Activated naive CD4-positive, alpha-beta T cell (primary cell): ENCODE measurements at places on chromosomes 11 and 22.

GRCh38 chr11:326842-327580, 6.4 kb upstream of the IFITM3 start:
- peak; percentile 38 for DNase-seq

GRCh38 chr11:69509381-69509780, 27.9 kb downstream of the LINC01488 start:
- no peak for DNase-seq

DNA sequence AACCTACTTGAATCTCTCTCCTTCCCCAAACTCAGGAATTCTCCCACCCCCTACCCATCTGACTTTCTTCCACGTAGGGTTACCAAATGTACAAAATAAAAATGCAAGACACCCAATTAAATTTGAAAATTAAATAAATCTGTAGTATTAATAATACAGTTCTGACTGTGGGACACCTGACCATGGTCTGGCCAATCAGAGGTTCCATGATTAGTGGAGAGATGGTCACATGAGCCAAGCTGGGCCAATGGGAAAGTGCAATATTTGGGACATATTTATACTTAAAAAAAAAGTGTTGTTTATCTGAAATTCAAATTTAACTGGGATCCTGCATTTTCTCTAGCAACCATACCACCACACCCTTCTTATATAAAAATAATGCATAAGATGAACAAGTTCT, 29.8 kb upstream of the ASPHD2 start:
- DNase-seq: no peak

DNA sequence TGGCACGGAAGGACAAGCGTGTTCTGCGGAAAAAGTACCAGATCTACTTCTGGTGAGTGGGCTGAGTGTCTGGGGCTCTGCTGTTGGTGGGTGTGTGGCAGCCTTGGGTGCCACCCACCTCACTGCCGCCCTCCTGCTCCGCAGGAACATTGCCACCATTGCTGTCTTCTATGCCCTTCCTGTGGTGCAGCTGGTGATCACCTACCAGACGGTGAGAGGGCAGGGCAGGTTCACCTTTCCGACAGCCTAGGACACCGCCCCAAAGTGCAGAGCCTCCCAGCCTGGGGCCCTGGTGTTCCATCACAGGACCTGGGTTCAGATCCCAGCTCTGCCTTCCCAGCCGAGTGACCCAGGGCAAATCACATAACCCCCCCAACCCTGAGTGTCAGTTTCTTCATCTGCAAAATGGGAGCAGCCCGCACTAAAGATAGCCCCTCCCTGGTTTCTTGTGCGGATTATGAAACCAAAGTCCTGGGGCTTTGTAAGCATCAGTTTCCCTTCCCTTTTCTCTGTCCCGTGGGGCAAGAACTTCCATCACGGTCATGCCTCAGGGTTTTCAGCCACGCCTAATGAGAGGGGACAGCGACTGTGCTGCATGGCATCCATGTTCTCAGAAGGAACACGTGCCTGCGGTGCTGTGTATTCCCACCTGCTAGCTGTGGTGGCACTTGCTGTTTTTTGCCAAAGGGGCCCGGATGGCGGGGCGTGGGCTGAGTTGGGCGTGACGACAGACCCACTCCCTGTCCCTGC, 9.8 kb upstream of the TAGLN start:
- no peak for DNase-seq

DNA sequence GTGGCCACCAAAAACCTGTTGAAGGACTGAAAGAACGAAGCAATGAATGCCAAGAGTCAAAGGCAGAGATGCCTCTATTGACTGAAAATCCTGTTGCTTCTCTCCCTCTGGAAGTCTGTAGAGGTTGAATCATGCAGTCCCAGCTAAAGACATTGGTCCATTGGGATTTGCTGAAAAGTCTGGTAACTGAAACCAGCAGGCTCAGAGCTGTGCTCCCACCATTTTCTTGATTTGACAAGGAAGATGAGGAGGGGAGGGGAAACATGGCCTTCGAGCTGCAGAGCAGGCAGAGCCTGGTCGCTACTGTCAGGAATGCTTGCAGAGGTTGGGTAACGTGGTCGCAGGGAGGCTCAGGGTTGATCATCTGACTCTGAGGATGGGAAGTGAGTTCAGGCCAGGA, 72.8 kb upstream of the CSNK2A3 start:
- DNase-seq: no peak

DNA sequence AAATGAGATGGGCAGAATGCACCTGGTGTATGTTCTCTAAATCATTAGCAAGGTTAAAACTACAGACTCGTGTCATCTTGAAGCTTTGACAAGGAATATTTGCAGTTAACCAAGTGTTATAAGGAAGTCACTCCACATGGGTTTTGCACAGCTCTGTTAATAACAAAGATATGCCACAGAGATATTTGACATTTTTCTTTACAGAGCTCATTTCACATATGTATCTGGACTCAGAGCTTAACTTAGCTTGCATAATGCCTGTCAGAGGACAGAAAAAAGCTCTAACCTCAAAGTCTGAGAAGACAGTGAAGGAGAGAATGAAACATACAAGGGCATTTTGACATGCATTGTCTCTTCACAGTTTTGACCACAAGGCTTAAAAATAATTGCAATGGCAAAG, 105.5 kb downstream of the C11orf87 start:
- DNase-seq: no peak

GRCh38 chr11:128840783-128841182, 26.3 kb downstream of the KCNJ1 start:
- no peak for DNase-seq

GRCh38 chr22:32887324-32887980, 85.9 kb downstream of the TIMP3 start:
- no peak for DNase-seq

- DNase-seq: no peak
These were observed 51.9 kb upstream of the EED start for GRCh38 chr11:86192519-86193257.

DNA sequence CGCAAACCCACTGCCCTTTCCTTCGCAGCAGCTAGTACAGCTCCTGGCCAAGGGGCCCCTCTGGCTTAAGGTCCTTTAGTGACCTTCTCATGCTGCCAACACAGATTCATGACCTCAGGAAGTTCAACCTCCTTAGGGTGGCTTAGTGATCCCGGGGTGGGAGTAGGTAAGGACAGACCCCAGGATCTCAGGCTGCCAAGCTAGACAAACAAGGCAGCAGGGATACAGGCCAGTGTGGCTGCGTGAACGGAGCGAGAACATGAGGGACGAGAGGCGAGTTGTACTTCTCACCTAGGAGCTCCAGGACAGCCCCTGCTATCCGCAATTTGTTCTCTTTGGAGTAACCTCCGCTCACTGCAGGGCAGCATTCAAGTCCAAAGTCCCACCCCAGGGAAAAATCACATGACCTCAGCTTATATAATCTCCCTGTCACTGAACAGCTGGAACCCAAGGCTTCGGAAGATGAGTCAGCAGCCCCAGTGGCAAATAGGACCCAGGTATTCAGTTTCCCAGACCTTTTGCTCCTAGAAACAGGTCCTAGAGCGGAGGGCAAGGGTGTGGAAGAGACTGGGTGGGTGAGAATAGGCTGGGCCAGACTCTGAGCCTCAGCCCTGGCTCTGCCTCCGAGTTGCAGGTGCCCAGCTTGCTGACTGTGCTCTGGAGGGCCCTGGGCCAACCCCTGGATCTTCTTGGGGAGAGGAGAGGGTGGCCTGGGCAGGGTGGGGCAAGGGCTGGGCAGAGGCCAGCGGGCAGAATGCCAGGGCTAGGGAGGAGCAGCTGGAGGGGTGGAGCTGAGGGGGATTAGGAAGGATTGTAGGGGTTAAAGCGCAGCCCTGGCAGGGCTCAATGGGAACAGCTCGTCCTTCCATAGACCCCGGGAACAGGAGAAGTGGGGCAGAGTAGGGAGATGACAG, 13.1 kb downstream of the USP2 start:
- DNase-seq: no peak

- no peak for DNase-seq
These were observed 180.8 kb downstream of the BRD1 start for GRCh38 chr22:49646876-49647275.

GRCh38 chr22:26740253-26740652, 82.9 kb downstream of the MIAT start:
- DNase-seq: no peak

GRCh38 chr11:59176330-59176729, 4.4 kb downstream of the DTX4 start:
- DNase-seq: no peak

GRCh38 chr22:49678842-49679170, 148.9 kb downstream of the BRD1 start:
- DNase-seq: no peak
